Neural crest cell (in vitro differentiated cells): ENCODE measurements at places on chromosomes 1 and 21. TPM values are rescaled to one million over a fixed set of nuclear protein-coding genes. Genes with fewer than 3 reads are reported as not detected.

The CRYAA gene
- not detected in 2 replicates for total RNA-seq

The PCAT6 gene
- total RNA-seq: 4.5 and 5.7 TPM in 2 replicates

The PIGM gene
- total RNA-seq: 9.7 and 9.9 TPM in 2 replicates

The TOR1AIP2 gene
- total RNA-seq: 76.2 and 78.0 TPM in 2 replicates

The ADGRL4 gene
- total RNA-seq: 0.75 and 0.98 TPM in 2 replicates

The GPR161 gene
- 47.7 and 48.7 TPM in 2 replicates for total RNA-seq

The PALMD gene
- 0.21 and 0.36 TPM in 2 replicates for total RNA-seq

The CFAP107 gene
- not detected in 2 replicates for total RNA-seq

The STX12 gene
- total RNA-seq: 26.5 and 26.9 TPM in 2 replicates

The RPE65 gene
- total RNA-seq: not detected in 2 replicates

The TRPM2 gene
- not detected in 2 replicates for total RNA-seq

The BACE2 gene
- 16.9 and 17.4 TPM in 2 replicates for total RNA-seq

The OR2T11 gene
- not detected in 2 replicates for total RNA-seq

The SF3B4 gene
- 90.9 and 95.3 TPM in 2 replicates for total RNA-seq

The FTCD gene
- total RNA-seq: 1.4 and 1.8 TPM in 2 replicates

The FCRL6 gene
- not detected in 2 replicates for total RNA-seq

The CFHR2 gene
- total RNA-seq: not detected in 2 replicates

The LCE1E gene
- not detected in 2 replicates for total RNA-seq

The ANGPTL7 gene
- total RNA-seq: 0.14 and 0.20 TPM in 2 replicates

The GPX7 gene
- total RNA-seq: 30.6 and 31.1 TPM in 2 replicates

The CIART gene
- total RNA-seq: 3.7 and 5.0 TPM in 2 replicates

The FCGR2B gene
- total RNA-seq: not detected in 2 replicates

The FCAMR gene
- not detected in 2 replicates for total RNA-seq

The CCDC181 gene
- total RNA-seq: 7.5 TPM in 2 replicates

The NBPF20 gene
- total RNA-seq: 4.3 and 4.7 TPM in 2 replicates

The TDRD5 gene
- total RNA-seq: not detected in 2 replicates

The GPR37L1 gene
- total RNA-seq: 0.05 TPM in 1 of 2 replicates, not detected in the other

The TNNT2 gene
- total RNA-seq: not detected in 2 replicates

The SLC16A4 gene
- total RNA-seq: 0.96 and 1.8 TPM in 2 replicates

The KRTAP11-1 gene
- not detected in 2 replicates for total RNA-seq

The CELA3B gene
- total RNA-seq: not detected in 2 replicates

The KIAA0040 gene
- total RNA-seq: 0.14 and 0.42 TPM in 2 replicates
